Activated T-cell treated with anti-CD3 and anti-CD28 coated beads for 48 hours (primary cell): ENCODE measurements at places on chromosomes 11 and 22.
A peak's percentile ranks its signal among the peaks of the same experiment; 100 is the strongest.

GRCh38 chr11:38491986-38492385 is 1894.0 kb upstream of the RAG2 start:
- no peak for DNase-seq

GRCh38 chr22:38947321-38948140 is 9.9 kb upstream of the APOBEC3A start:
- peak; percentile 32 for DNase-seq

DNA sequence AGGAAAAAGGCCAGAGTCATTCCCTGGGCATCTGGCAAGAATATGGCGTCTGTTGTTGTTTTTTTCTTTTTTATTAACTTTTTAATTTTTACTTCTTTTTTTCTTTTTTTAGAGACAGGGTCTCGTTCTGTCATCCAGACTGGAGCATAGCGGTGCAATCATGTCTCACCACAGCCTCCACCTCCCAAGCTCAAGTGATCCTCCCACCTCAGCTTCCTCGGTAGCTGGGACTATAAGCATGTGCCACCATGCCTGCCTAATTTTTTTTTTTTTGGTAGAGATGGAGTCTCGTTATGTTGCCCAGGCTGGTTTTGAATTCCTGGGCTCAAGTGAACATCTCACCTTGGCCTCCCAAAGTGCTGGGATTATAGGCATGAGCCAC is 54.0 kb upstream of the PRDM11 start:
- DNase-seq: no peak

DNA sequence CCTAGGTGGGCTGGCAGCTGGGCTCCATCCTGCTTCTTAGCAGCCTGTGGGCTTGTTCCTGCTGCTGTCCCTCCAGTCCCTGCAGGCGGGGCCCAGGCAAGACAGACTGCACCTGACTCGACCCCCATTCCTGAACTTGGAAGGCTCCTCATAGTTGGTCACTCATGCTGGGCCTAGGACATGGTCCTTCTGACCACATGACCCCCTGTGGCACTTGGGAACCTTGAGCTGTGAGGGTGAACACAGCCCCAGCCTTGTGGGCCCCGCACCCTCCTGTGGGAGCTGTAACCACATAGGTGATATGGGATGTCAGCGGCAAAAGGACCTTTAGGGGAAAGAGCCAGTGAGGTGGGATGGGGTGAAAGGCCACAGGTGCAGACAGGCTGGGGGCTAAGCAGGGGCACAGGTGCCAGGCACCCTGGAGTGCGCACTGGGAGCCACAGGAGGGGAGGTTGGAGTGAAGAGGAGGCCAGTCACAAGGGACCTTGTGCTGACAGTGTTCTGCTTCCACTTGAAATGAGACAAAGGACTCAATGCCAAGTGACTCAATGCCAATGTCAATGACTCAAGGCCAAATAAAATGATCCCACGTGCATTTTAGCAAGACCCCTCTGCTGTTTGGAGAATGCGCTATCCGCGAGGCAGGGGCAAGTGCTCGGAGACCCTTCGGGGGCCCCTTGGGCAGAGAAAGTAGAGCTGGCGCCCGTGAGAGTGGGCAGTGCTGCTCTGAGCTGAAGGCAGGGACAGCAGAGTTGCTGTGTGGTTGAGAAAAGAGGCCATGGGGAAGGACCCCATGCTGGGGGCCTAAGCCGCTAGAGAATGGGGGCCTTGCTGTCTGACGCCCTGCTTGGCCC is 90.7 kb downstream of the MORC2 start:
- DNase-seq: no peak

DNA sequence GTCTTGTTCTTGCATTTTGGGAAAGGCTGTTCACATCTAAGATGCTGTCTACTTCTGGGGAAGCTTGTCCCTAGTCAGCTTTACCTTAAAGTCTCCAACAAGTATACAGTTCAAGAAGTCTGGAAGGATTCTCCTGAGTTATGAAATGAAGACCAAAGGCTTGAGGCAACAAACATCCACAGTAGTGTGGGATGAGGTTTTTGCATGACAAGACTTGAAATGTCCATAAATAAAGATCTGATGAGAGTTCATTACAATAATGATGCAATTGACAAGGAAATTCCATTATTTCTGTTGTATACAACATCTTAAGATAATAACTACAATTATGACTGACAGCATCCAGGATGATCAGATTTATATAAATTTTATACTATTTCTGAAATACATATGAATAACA is 21.3 kb upstream of the KDM4E start:
- DNase-seq: no peak

DNA sequence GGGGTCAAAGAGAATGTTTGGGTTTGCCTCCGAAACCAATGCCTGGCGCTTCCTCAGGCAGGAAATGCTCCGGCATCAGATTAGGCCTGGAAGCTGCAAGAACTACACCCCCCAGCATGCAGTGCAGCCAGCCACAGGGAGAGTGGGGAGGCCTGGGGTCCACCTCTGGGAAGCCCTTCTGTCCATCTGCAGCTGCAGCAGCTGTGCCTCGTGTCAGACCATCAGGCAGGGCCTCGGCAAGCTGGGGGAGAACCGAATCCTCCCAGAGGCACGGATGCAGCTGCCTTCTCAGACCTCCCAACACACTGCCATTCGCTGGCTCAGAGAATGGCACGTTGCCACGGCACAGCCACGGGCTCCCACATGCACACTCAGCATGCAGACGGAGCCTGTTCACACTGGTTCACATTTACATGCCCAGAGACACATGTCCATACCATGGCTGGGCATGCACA is 57.4 kb downstream of the NECTIN1 start:
- DNase-seq: no peak

DNA sequence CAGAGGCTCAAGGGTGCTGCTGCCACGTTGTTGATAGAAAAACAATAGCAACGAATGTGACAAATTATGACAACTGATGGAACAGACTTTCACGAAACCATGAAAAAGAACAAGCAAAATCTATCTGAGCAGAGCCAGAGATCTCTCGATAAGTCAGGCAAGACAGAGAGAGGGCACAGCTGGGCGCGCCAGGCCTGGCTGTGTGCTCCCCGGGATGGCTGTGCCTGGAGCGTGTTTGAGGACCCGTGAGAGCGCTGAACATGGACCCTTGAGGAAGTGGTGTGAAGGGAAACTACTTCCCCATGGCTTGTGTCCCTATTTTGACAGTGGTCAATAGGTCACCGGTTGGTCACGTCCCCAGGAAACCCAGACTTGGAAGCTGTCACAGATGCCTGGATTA is 83.1 kb upstream of the FGF3 start:
- no peak for DNase-seq

DNA sequence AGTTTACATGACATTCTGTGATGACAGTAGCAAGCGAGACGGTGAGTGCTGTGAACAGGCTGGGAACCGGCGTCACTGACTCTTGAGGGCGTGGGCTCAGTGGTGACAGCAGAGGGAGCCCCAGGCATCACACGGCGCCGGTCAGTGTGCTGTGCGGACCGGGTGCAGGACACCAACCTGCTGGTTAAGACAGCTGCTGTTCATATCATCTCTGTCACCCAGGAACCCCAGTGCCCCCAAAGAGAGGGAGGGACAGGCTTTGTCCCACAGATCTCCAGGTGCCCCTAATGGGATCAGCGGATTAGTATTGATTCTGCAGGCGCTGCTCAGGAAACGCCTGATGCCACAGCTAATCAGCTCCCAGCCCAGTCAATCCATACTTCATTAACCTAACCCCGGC is 18.4 kb downstream of the B3GAT1 start:
- no peak for DNase-seq

DNA sequence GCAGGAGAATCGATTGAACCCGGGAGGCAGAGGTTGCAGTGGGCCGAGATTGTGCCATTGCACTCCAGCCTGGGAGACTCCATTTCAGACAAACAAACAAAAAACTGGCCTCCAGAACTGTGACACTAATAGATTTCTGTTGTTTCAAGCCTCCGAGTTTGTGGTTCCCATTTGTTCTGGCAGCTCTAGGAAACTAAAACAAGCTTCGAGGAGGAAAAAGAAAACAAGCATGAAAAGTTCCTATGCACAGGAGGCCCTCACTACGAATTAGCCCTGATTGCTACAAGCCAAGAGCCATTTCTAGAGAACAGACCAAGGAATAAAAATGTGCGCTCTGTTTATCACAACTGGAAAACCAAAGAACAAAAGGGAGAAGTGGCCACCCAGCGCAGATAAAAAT is 47.8 kb upstream of the SHANK2 start:
- no peak for DNase-seq

GRCh38 chr22:41957941-41958556 is 6.1 kb downstream of the SMIM45 start:
- no peak for DNase-seq

DNA sequence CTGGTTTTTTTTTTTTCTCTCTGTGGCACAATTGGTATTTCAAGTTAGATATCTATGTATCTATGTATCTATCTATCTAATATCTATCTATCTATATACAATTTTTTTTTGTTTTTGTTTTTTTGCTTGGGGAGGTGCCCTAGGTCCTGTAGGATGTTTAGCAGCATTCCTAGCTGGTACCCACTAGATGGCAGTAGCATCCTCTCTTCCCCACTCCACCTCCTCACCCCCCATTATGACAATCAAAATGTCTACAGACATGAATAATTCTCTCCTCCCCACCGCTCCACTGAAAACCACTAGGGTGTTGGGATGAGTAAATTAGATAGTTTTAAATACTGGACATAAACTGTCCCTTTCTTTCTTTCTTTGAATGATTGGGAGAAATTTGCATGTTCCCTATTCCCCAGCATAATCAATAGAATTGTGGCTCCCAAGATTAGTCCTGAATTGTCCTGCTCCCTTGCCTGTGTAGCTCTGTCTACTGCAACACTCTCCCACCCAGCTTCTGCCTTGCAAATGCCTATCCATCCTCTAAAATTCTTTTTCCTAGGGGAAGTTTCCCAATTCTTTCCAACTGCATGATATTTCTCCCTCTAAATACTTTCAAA is 1152.4 kb downstream of the LRRC4C start:
- no peak for DNase-seq

DNA sequence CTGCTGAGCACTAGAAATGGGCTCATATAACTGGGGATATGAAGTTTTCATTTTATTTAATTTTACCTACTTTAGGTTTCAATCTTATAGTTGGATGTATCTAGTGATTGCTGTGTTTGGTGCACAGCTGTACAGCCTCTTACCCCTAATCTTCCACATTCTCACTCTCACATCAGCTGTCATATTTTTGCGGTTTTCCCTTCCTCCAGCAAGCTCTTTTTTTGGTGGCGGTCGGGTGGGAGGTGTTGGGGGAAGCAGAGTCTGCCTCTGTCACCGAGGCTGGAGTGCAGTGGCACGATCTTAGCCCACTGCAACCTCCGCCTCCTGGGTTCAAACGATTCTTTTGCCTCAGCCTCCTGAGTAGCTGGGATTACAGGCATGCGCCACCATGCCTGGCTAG is 445.1 kb upstream of the ISX start:
- DNase-seq: no peak

- DNase-seq: no peak
Observed at GRCh38 chr11:39367534-39367933, 2091.9 kb downstream of the LRRC4C start.

- peak; percentile 60 for DNase-seq
Observed at GRCh38 chr11:65791719-65792213, 4.9 kb downstream of the OVOL1 start.

GRCh38 chr22:32622004-32622743 is 147.6 kb downstream of the FBXO7 start:
- DNase-seq: no peak

- DNase-seq: no peak
Observed at GRCh38 chr11:100970283-100971164, 159.1 kb downstream of the PGR start.
